ENCODE measurements at places on chromosomes 3 and 15.

- peak; percentile 64 for DNase-seq
These were observed 7.1 kb downstream of the ELL3 start for GRCh38 chr15:43769584-43770228.

DNA sequence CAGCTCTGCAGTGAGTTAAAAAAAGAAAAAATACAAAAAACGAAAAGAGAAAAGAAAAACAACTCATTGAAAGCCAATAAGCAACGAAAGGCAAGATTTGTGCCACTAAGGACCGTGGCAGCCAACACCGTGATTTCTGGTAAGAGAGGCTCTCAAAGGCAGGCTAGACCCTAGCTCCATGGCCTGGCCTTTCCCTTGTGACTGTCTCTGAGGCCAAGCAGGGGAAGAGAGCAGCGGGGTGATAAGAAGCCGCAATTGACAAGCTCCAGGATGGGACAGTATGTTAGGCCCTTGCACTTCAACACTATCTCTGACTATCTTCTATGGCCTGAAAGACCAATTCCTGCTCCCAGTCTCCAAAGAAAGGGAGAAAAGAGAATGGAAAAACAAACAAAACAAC is 12.4 kb downstream of the APOD start:
- no peak for DNase-seq

- no peak for DNase-seq
These were observed 678.1 kb upstream of the CCDC54 start for GRCh38 chr3:106699122-106699521.

- no peak for DNase-seq
These were observed 23.6 kb upstream of the CSPG4 start for GRCh38 chr15:75736256-75736655.

- no peak for DNase-seq
These were observed 386.0 kb upstream of the NECTIN3 start for GRCh38 chr3:110685630-110686029.

DNA sequence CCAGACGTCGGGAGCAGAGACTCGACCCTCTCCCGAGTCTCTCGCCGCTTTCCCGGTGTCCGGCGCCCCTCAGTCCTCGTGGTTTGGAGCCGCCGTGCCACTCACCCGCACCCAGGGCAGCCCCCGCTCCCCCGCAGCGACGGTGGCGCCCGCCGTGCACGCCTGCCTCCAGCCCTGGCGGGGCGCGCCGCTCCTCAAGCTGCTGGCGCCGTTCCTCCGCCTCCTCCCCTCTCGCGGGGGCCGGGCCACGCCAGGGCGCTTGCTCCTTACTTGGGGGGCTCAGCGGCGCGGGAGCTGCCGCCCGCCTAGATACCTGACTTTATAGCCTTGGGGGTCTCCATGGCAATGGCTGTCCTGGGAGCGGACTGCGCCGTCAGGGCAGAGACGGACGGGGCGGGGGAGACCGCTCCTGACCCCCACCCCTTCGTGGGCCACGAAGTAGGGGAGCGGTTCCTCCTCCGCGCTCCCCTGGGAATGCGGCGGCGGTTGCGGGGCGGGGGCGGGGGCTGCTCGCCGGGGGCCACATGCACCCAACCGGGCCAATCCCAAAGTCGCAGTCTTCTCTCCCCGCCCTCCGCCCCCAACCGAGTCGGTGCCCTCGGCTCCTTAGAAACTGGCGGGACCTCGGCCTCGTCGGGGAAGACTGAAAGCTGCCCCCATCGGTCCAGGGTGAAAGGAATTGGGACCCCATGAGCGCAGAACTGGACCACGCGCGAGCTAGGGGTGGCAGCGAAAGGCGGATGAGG is at the start of gene ANKRD63:
TSS of gene ANKRD63 (minus strand) at position 196 of the 746 bp plus-strand sequence. CDS start 478 bp downstream, outside the sequence.
- DNase-seq = no peak

DNA sequence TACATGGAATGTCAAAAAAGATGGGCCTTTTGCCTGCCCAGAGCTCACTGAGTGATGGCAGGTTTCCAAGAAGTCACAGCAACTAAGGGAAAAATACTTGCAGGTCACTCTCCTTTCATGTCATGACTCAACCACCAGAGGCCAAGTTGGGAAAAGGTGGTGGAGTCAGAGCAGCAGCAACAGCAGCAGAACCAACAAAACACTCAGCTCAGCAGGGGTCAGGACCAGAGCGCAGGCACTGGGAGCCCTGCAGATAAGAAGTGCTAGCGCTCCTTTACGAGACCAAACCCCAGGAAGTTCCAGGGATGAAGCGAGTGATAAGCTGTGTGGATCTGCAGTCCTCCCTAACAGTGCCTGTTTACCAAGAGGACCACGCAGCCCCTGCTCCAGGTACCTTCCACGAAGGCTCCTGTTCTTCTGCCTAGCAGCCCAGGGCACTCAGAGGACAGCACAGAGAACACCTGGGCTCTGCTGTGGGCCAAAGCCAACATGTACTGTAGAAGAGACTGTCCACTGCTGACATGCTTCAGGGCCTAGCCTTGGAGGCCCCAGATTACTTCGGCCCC is 26.0 kb downstream of the POC1A start:
- no peak for DNase-seq

GRCh38 chr3:178646186-178646862 is 110.1 kb downstream of the KCNMB2 start:
- no peak for DNase-seq

- no peak for DNase-seq
These were observed 24.7 kb downstream of the EOGT start for GRCh38 chr3:68988740-68989139.

DNA sequence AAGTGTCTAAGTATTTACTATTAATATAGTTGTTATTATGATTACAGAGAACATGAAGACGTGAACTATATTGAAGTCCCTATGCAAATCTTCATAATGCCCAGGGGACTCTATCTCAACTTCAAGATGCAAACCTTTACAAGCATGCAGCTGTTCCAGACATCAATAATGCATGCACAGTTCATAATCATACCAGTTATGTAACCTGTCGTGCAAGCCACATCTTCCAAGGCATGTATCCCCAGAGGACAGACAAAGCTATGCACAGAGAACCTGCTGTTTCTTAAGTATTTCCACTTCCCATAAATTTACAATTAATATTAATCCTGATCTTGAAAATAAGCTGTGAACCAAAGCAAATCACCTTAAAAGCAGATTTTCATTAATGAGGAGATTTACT is 534.1 kb downstream of the TUSC7 start:
- no peak for DNase-seq

DNA sequence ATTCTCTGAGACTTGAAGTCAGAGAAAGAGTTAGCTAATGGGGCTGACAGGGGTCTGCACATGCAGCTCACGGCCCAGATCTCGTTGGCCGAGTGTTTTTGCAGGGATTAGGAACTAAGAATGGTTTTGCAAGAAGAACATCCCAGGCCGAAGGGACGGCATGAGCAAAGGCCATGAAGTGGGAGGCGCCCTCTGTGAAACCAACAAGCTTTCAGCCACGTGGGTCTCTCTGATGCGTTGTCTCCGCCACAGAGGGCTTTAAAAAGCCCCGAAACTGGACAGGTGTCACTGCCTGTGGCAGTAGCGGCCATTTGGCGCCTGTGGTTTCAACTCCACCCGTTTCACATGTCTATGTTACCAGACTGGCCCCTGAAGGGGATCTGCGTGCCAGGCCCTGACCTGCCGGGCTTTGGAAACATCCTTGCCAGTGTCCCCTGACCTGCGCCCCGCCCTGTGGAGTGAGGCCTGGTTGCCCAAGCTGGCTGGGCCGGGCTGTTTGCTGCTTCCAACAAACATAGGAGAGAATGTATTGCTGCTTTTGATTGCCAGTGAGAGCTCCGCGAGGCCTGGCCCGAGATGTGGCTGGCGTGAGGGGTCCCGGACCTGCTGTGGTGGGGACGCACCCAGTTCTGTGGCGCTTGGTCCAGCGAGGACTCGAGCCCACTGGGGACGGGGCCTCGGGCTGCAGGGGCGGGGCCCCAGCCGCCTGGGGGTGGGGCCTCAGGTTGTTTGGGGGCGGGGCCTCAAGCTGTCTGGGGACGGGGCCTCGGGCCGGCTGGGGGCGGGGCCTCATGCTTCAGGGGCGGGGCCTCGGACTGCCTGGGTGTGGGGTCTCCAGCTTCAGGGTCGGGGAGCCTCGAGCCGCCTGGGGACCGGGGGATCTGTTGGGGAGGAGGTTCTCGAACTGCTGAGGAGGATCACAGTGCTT is 30.4 kb downstream of the GOLGA6L2 start:
- DNase-seq = no peak

GRCh38 chr15:69787791-69788190 is 309.9 kb downstream of the TLE3 start:
- DNase-seq = no peak

DNA sequence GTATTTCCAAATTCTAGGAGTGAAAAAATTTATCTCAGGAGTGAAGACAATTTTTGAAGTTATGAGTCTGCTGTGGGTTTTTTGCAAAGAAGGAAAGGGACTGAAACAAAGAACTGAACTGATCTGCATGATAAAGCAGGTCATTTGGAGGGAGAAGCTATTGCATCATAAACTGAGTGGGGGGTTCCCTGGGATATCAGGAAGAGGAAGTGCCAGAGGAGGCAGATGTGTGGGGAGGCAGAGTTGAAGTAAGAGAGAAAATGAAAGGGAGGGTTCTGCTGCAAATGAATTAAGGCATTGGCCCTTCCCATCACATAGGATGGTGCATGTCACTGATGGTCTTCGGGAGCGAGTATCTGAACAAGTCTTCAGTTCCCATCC is 379.2 kb downstream of the VPS13C start:
- no peak for DNase-seq

GRCh38 chr3:56375654-56376053 is 92.6 kb downstream of the ERC2 start:
- no peak for DNase-seq

- no peak for DNase-seq
These were observed 84.7 kb downstream of the ETV5 start for GRCh38 chr3:186024210-186024609.

DNA sequence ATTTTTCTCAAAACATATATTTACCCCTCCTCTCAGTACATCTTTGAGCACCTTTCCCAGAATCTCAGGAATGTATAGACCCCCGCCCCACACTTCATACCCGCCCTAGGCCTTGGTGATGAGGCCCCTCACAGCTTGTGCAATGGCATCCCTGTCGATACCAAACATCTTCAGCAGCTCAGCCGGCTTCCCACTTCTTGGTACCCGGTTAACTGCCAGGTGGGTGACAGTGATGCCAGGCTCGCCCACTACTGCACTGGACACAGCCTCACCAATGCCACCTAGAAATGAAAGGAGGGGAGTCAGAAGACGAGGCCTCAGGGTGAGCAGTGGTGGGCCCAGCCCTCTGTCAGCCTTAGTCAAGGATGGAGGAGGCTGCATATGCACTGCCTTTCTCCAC is 30.2 kb downstream of the TKT start:
- DNase-seq = no peak

- no peak for DNase-seq
These were observed 13.8 kb downstream of the RIOX2 start for GRCh38 chr3:97958396-97958795.

GRCh38 chr3:88991496-88991895 is 115.9 kb upstream of the EPHA3 start:
- no peak for DNase-seq

GRCh38 chr15:96200357-96200967 is 130.0 kb upstream of the NR2F2 start:
- no peak for DNase-seq

- DNase-seq = no peak
These were observed 181.6 kb upstream of the SOX14 start for GRCh38 chr3:137582484-137582883.

DNA sequence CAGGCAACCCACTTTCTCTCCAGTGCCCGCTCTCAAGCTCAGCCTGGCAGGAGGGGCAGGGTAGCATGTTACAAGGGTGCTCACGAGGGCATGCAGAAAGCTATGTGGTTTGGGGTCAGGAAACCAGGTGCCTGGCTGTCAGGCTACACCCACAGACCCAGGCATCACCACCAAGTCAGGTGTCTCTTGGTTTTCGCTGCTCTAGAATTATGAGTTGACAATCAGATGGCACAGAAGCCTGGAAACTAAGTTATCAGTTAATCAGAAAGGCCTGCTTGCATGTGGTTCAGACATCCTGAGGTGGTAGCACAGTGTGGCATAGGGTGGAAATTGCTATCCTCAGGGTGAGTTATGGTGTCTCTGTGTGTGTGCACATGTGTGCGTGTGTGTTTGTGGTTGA is 16.2 kb upstream of the CCR9 start:
- DNase-seq = peak; percentile 84

DNA sequence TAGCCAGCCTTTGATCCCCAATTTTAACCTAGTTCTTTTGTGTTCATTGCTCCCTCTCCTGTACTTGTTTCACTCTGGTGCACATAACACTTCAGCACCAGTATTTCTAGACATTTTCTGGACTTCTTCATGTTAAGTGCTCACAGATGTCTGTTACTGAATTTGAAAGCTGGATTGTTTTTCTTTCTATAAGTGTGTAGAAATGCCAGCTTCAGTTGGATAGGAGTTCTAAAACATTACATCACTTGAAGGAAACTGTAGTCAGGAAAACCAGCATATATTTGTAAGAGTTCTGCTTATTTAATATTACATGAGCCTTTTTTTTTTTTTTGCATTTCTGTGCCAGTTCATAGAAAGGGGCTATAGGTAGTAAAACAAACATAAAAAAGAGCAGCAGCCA is 21.6 kb downstream of the QTRT2 start:
- DNase-seq = no peak

DNA sequence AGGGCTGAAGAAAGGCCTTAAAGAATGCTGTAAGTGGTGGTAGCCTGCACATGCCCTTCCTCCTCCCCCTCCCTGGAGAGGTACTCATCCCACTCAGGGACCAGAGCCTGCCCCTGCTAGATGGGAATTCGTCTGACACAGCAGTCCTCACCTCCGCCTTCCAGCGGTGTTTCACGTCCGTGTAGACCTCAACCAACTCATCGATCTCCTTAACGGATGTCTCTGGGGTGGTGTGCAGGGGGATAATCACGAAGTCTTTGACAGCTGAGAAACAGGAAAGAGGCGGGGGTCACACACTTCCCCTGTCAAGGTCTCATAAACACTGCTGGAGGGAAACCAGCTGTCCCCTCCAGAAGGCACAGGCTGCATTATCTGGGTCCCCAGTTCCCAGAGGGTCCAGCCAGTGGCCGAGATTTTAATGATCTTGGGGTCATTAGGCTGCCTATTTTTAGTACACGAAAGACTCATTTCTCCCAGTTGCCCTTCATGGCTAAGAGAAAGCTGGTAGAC is 9.9 kb downstream of the DNASE1L3 start:
- DNase-seq = no peak

GRCh38 chr15:42457445-42458442 is 33.2 kb downstream of the ZNF106 start:
- DNase-seq = no peak

- DNase-seq = no peak
These were observed 92.3 kb upstream of the P2RY1 start for GRCh38 chr3:152742368-152743347.

DNA sequence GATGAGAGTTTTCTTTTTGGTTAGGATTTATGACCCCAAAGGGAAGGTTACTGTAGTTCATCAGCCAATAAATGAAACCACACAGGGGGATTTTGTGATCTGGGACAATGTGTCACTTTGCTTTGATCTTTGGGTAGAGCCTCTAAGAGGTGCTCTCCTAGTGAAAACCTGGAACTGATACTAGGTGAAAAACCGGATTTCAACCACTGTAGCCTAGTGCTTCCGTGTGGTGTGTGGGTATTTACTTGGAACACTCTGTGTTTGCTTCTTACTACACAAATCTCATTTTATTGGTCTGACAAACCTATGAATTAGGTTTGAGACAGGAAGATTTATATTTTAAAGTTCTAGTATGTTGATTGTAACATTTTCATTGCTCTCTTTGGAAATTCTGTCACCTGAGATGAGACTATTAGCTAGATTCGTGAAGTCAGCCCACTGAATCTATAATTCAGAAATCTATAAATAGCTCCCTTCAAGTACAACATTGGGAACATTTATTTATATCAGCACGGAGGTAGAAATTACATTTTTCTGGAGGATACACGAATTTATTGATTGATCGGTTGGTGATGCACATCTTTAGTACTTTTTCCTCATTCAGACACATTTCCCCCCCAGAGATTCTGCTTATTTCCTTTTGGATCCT is 119.8 kb downstream of the AKAP13 start:
- peak; percentile 14 for DNase-seq

Data from CD4-positive, alpha-beta T cell treated with Interleukin-4 for 4 hours (primary cell).